ENCODE measurements at places on chromosomes 3 and 15.

DNA sequence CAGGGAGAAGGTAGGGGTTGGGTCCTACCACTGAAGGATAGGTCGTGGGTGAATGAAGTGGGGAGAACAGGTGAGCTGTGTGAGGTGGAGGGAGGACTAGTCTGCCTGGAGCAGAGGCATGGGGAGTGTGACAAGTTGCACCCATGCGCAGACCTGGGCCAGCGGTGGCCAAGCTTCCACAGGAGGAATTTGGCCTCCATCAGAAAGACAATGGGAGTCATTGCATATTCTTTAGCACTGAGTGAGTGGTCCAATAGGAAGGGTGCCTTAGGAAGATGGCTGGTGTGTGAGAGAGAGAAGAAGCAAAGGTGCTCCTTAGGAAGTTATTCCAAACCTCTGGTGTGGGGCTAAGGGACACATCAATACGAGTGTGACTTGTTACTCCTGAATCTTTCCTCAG, 191.1 kb downstream of the KCNAB1 start:
- DNase-seq: no peak

- DNase-seq: no peak
Measured at GRCh38 chr15:68658151-68658550, 79.4 kb downstream of the CORO2B start.

- DNase-seq: no peak
Measured at GRCh38 chr15:74548241-74548640, 7.2 kb downstream of the ARID3B start.

GRCh38 chr3:11084098-11084497, 70.2 kb upstream of the HRH1 start:
- DNase-seq: no peak

Data from fibroblast of skin of right biceps (primary cell).